ENCODE measurements at places on chromosomes 4 and X. TPM values are rescaled to one million over a fixed set of nuclear protein-coding genes. Genes with fewer than 3 reads are reported as not detected.
A peak's percentile ranks its signal among the peaks of the same experiment; 100 is the strongest.

DNA sequence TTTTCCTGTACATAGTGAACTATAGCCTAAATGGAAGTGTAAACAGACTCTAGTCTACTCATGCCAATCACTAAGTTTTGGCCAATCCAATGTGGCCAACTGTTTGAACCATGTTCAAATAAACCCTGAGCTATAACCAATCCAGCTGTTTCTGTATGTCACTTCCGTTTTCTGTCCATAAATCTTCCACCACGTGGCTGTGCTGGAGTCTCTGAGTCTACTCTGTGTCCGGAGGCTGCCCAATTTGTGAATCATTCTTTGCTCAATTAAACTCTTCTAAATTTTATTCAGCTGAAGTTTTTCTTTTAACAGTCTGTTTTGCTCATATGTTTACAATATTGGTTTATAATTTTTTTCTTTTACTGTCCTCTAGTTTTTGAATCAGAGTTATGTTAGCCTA is 112.3 kb upstream of the BANK1 start:
- DNase-seq, result no peak

GRCh38 chr4:2062168-2062807 is 3.2 kb downstream of the NAT8L start:
- DNase-seq, result no peak

EDA2R gene
- 5.9 TPM for total RNA-seq

DNA sequence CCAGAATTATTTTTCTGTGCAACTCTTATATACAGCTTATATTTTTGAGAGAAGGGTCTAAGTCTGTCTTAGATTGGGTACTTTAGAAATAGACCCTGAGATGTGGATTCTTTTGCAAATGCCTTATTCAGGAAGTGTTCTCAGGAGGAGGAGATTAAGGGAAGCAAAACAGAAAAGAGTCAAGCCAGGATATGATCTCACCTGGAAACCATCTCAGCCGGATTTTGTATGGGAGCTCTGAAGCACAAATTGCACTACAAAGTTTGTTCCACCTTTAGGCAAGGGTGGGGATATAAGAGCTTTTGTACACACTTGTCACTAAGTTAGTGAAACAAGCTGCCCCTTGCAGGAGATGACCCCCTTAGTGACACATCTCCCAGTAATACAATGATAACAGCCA is 121.2 kb upstream of the GRPR start:
- DNase-seq, result no peak

DNA sequence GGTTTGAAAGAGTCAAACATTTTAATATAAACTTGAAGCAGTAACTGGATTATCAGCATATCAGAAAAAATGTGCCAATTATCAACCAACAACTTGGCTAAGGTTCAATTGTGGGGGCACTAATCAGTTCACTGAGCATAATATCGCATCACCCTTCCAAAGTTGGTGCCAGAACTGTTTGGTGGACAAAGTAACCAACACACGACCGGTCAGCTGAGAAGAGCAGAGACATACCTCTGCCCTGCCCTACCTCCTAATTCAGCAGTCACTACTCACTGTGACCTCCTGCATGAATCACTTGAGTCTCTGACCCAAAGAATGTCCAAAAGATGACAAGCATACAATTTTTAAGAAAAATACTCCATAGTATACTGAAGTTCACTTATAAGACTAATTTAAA is 53.2 kb downstream of the TSPAN5 start:
- DNase-seq, result no peak

GRCh38 chr4:113979148-113979904 is at the start of gene ARSJ:
Gene ARSJ, minus strand, starts transcription at chr4:113979647. Its CDS starts 813 bp downstream, at chr4:113978834.
- peak; percentile 67 for DNase-seq

IL9R gene
- total RNA-seq, result not detected

GRCh38 chr4:3307891-3308575 is 15.2 kb downstream of the RGS12 start:
- no peak for DNase-seq

DNA sequence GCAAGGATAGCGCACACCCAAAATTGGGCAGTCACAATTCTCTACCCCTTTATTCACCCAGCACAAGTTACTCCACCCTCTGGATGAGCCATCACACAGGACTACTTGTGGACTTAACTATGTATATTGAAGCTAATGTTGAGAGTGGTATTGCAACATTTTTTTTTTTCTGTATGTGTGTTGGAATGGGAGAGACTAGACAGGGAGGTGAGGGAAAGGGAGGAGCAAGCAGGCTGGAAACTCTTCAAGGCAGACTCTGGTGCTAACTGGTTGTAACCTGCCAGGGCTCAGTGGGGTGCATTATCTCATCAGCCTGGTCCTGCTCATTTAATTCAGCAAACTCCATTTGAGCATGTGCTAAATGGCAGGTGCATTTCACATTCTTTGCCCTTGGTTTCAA is 18.4 kb upstream of the CWH43 start:
- DNase-seq, result no peak

SERPINA7 gene
- not detected for total RNA-seq

DNA sequence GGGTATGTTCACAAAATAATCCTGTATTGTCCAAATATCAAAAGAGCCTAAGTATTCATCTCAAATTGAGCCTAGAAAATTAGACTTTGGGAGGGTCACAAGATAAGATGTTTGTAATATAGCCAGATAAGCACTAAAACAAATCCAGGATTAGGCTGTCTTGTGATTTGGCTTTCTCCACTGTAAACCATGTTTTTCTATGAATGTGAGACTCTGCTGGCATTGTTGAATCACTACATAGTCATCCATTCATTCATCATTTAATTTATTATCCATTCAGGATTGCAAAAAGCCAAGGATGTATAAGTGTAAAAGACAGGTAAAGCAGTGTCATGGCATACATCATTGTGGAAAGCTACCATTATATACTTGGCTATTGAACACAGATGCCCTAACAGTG is 148.0 kb downstream of the GRID2 start:
- DNase-seq, result no peak

FAM90A26 gene
- total RNA-seq, result not detected

SMPX gene
- 863 TPM for total RNA-seq

CTAG1B gene
- not detected for total RNA-seq

GUCY1A1 gene
- 7.2 TPM for total RNA-seq

DNA sequence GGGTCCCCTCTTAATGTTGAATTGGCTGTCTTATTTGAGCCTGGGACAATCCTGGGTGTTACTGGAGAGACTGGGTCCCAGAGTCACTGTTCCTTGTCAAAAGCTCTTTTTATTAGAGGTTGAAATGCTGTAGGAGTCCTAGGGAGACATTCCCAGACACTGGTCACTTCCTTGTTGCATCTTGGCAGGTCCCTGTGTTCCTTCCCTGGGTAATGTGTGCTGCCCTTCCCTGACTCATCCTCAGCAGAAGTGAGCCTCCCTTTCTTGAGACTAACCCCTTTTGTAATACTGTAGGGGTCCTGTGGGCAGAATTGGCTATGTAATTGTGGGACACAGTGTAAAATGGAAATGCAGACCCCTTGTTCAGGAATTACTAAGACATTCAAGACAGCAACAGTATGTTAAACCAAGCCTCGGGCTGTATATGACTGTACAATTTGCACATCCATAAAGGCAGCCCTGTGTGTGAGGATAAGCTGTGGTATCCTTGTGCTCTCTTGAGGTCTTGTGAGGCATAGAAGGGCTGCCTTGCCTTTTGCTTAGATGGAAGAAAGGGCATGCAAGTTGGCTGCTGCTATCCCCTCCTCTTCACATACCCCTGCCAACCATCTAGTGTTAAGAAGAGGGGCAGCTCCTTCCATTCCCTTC is 53.5 kb downstream of the DCLK2 start:
- DNase-seq, result no peak

DNA sequence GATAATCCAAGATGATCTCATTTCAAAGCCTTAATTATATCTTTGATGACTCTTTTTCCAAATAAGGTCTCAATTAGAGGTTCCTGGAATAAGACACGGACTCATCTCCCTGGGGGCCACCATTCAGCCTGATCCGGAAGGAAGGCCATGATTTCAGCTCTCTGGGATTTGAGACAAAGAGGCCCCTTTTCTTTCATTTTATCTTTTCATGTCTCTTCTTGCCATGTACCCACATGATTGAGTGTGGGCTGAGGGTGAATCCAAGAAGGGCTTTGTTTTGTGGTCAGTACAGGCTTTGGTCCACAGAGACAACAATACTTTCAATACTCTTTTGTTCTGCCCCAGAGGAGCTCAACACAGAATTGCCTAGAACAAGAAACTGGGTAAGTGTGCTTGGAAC is 261.2 kb downstream of the TRIML1 start:
- DNase-seq, result no peak

DNA sequence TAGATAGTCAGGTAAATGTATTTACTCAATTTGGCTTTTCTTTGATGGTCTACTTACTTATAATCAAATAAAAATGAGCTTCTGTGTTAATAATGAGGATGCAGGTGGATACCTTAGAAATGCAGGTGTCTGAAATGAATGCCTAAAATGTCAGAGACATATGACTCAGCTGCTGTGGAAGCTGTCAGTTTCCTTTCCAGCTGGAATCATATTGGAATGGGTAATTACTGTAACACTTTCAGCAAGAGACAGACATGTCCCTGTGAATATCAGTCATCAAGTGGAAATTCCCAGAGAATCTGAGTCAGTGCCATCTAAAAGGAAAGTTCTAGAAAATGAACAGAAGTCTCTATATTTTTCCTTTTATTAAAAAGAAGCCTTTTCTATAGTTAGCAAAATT is 783.0 kb upstream of the AADAT start:
- no peak for DNase-seq

- no peak for DNase-seq
Observed at GRCh38 chr4:143025081-143025704, 159.5 kb upstream of the USP38 start.

DNA sequence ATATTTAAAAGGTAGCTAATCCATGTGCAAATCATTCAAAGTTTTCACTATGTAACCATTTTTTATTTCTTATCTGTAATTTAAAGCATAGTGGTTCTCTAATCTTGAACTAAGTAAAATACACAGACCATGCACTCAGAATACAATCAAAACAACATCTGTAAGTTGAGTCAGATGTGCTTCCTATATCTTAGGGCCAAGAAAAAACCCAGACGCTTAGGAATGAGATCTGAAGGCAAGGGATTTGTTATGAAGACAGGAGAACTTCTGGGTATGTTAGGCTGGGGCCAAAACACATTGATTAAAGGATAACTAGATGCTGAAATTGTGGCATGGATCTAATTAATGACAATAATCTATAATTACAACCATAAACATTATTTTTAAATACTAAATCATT is 120.3 kb downstream of the PDE5A start:
- no peak for DNase-seq

RBMX2 gene
- total RNA-seq, result 8.5 TPM

- no peak for DNase-seq
Observed at GRCh38 chr4:27005501-27005900, 144.9 kb downstream of the STIM2 start.

GRCh38 chrX:13128104-13128503 is 83.7 kb upstream of the FAM9C start:
- no peak for DNase-seq

DNA sequence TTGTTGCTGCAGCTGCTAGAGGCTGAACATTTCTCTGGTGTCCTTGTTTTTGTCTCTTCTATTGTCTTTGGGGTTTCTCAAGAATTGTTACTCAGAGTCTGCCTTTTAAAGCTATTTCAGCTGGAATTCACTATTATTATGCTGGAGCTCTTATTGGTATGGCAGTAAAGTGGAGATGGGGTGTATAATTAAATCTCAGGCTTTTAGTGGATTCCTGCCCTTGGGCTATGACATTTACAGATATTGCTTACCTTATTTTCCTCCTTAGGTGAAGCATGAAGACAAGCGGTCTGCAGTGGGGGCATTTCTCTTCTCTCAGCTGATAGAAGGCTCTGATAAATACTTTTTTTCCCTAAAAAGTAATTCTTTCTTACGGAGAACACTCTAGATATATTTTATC is 1656.6 kb upstream of the IGFBP7 start:
- DNase-seq, result no peak

GRCh38 chr4:109801895-109802319 is at the start of gene CFI:
Gene CFI, minus strand, starts transcription at chr4:109801999. Its CDS starts 28 bp downstream, at chr4:109801971.
- DNase-seq, result no peak

DNA sequence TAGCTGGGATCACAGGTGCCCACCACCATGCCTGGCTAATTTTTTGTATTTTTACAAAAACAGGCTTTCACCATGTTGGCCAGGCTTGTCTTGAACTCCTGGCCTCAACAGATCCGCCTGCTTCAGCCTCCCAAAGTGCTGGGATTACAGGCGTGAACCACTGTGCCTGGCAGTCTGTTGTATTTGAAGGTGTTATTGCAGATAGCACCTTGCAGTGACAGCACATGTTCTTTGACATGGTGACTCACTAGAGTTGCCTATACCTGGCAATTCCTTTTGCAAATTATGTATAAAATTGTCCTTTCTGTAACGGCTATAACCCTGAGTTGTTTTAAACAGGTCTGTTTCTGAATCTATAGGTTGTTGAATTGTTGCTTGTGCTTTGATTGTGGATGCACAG is 7.9 kb downstream of the OGT start:
- no peak for DNase-seq

DNA sequence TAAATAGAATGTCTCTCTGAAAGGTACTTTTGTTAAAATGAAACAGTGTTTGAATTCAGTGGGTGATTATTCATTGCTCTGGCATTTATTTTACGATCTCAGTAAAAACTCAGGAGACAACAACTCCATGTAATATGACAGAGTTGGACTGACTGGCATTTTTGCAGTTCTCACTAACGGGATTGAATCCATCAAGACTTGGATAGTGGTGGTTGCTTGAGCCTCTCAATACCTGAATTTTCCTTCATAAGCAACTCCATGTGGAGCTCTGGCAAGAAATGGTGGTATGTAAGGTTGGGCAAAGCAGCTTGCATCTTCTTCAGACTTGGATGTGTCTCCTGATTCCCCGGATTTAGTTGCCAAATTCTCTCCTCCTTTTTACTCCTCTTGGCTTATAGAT is 72.7 kb downstream of the FRMPD4 start:
- DNase-seq, result no peak

TLR3 gene
- total RNA-seq, result 1.0 TPM

GRCh38 chr4:27568236-27568951 is 707.8 kb downstream of the STIM2 start:
- DNase-seq, result no peak

DNA sequence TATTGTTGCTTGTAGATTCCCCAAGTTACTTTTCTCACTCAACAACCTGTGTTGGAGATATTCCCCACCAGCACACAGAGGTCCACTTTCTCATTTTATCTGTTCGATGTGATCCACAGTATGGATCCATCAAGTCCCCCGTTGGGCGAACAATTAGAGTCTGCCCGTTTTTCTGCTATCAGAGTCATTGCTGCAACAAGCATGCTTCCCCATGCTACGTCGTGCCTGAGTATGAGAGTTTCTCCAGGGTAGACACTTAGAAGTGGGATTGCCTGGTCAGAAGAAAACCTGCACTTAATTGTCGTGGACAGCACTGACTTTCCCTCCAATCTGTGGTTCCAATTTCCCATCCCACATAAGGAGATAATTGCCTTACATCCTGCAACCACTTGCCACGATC is 62.7 kb upstream of the SHOX start:
- no peak for DNase-seq

CLRN2 gene
- total RNA-seq, result not detected

- no peak for DNase-seq
Observed at GRCh38 chrX:15483891-15484290, 9.2 kb downstream of the PIR start.

DNA sequence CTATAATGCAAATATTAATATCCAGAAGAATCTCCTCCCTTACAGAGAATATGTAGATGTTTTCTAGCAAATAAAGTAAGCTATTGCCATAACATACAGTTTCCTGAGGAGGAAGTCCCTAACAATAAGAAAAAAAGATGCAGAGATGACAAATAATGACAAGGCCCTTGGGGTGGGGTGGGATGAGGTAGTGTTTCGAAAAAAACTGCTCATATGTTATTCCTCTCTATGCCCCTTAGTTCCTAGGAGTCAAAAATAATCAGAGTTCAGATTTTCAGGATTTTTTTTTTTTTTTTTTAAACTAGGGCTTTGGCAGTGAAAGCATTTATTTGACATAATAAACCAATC is 99.0 kb downstream of the ZAR1 start:
- DNase-seq, result no peak
